Heart left ventricle (tissue), 16 donors: ENCODE measurements at places on chromosomes 2 and 18.

- no peak for DNase-seq
These were observed 130.0 kb downstream of the LPIN1 start for GRCh38 chr2:11876436-11876835.

- no peak for DNase-seq
These were observed 93.3 kb downstream of the ACTR2 start for GRCh38 chr2:65320946-65321345.

DNA sequence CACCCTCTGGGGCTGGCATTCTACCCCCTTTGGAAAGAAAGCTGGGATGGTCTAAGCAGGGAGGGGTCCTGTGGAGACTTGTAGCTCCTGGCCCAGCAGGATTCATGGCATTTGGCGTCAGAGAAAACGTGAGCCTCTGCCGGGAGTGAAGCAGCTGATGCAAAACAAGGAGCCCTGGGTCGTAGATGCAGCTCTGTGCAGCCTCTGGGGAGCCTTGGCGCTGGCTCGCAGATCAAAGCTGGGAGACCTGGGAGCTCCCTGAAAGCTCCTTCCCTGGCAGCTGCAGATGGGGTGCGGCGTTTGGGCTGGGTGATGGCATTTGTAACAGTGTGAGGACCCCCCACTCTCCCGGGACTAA, 148.3 kb downstream of the KLHL29 start:
- no peak for DNase-seq

- no peak for DNase-seq
These were observed 281.7 kb downstream of the CCDC85A start for GRCh38 chr2:56465491-56465890.

DNA sequence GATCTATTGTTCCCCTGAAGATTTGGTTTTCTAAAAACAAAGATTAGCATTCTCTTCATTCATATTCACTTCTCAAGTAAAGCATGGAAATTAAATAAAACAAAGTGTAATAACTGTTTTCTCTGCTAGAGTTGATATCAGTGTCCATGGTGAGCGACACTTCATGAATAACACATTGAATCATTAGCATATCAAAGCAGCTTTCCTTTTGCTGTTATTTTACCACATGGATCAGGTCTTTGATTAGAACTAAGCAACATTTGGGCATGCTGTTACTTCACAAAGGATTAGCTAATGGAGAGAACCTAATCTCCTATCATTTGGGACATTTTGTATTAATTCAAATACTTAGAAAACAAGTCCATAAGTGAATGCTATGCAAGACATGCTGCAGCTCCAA, 368.8 kb upstream of the CDH19 start:
- no peak for DNase-seq

- DNase-seq, result peak; percentile 75
These were observed 64.1 kb downstream of the DTNA start for GRCh38 chr18:34773961-34774766.

- peak; percentile 49 for DNase-seq
These were observed 3.2 kb downstream of the GPR17 start for GRCh38 chr2:127649100-127649611.

DNA sequence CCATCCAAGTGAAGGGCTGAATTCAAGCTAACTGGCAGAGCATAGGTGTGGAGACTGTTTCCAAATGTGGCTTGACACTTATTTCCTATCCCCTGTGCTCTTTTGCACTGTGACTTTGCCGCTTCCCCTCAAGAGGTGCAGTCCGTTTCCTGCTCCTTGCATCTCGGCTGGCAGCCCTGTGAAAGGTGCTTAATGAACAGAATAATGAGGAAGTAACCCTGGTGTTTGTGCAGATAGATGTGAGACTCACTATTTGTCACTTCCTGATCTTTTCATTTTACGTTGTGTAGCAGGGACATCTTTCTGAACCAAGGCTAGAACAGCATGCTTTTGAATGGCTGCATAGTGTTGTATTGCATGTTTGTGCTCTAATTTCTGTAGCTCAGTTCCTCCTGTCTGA, 60.8 kb downstream of the CEP192 start:
- no peak for DNase-seq

DNA sequence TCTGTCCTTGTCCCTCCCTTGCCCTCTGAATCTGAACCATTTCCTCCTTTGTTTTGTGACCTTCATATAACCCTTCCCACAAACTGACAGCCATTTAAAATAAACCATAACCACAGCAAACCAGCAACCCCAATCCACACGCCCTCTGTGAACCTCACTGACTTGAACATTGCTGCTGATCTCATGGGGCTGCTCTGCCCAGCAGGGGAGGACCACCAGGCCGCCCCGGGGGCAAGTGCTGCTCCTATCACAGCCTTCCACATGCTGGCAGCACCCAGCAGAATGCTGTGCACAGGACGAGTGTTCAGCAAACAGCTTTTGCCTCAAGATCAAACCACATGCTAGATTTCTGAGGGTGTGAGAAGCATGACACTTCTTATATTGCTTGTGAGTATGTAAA, 73.9 kb upstream of the UXS1 start:
- no peak for DNase-seq

- no peak for DNase-seq
These were observed 537.7 kb upstream of the PKDCC start for GRCh38 chr2:41510108-41510507.

GRCh38 chr18:46134920-46135675, 30.9 kb downstream of the HAUS1 start:
- no peak for DNase-seq

- DNase-seq, result no peak
These were observed 6.9 kb downstream of the SLC4A3 start for GRCh38 chr2:219634171-219634940.

- no peak for DNase-seq
These were observed 151.3 kb upstream of the SERPINE2 start for GRCh38 chr2:224190234-224190935.

DNA sequence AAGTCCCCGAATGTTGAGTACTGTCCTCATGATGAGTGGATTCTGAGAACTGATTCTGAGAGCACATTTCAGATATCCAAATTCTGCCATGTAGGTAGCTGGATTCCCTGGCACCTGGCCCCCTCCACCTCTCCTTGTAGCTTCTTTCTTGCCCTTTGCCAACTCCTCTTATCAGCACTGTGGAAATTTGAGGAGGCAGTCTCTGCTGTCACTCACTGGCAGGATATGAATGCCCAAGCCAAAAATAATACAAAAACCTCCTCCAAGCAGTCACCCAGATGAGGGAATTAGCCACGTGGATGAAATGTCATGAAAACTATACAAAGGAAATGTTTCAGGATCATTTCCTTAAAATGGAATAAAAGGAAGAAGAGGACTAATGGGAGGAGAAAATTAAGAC, 276.8 kb downstream of the SETBP1 start:
- DNase-seq, result no peak

- DNase-seq, result no peak
These were observed 12.9 kb downstream of the IGFBP2 start for GRCh38 chr2:216646116-216646515.

DNA sequence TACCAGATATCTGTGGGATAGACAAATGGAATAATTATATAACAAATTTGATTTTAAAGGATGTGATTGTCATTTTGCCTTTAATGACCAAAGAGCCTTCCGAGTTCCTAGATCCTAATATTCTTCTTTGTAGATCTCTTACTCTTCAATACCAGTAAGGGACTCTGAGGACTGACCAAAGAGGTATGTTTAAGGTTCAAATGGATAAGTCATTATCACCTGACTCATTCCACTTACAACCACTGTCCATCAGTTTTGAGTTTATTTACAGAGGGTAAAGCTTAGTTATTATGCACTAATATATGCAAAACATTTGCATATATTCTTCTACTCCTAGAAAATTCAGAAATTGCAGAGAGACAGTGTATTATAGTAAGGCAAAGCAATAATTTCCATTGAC, 62.7 kb downstream of the CCDC148 start:
- DNase-seq, result no peak

- DNase-seq, result no peak
These were observed 167.0 kb downstream of the BCL11A start for GRCh38 chr2:60386436-60386835.

DNA sequence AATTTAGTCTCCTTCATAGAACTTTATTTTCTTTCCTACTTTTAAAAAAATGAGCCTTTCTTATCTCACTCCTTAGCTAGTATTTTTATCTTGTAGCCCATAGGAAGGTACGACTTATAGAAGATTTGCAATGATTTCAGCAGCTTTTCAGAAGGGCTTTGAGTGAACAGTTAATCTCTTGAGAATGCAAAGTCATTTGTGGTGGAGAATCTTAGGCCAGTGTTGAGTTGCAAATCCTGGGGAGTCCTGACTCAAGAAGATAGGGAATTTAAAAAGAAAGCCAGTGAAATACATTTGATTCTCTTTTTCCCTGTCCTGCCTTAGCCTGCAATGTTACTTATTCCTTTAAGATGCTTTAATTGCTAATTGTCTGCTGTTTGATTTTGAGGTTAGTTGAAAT, 33.6 kb downstream of the LYPD6 start:
- DNase-seq, result no peak

- DNase-seq, result no peak
These were observed 39.5 kb downstream of the AOX1 start for GRCh38 chr2:200625282-200625681.

GRCh38 chr2:71581026-71581425, 127.7 kb downstream of the DYSF start:
- DNase-seq, result peak; percentile 61

GRCh38 chr2:191297033-191297432, 51.8 kb downstream of the MYO1B start:
- DNase-seq, result no peak

- DNase-seq, result no peak
These were observed 10.5 kb upstream of the ARMC9 start for GRCh38 chr2:231187736-231188505.

DNA sequence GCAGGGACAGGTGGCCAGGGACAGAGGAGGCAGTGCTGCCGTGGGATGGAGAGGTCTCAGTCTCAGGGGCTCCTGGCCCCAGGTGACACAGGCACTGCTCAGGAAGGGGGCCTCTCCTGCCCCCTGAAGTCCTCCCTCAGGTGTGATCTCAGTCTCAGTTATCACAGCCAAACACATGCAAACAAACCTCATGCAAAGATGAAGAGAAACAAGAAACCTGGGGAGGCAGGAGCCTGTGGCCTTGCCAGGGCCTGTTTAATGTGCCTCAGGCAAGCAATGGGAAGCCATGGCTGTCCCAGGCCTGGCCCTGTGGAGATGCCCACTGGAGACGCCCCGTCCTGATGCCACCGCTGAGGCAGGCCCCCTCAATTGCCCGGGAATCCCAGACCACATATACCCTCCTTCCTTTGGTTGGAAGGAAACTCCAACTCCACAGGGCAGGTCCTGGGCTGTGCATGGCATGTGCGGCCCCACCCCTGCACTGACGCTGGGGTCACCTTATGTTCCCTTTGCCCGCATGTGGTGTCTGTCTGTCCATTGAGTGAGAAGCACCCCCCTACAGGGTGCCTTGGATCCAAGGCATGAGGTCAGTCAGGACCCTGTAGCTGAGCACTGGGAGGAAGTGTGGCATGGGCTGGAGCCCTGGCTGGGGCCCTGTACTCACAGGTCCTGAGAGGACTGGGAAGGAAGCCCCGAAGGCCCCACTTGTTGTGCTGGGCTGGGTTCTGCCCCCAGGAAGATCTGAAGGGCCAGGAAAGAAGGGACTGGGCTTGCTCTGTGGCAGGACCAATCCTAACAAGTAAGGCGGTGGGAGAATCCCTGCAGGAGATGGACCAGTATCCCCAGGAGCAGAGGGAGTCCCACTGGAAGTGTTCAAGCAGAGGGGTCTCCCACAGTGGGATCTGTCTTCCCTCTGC, 68.8 kb upstream of the RAB6C start:
- no peak for DNase-seq

GRCh38 chr2:239318790-239319661, 81.8 kb downstream of the HDAC4 start:
- DNase-seq, result no peak

- no peak for DNase-seq
These were observed 1.4 kb downstream of the SPATS2L start for GRCh38 chr2:200307724-200308545.

DNA sequence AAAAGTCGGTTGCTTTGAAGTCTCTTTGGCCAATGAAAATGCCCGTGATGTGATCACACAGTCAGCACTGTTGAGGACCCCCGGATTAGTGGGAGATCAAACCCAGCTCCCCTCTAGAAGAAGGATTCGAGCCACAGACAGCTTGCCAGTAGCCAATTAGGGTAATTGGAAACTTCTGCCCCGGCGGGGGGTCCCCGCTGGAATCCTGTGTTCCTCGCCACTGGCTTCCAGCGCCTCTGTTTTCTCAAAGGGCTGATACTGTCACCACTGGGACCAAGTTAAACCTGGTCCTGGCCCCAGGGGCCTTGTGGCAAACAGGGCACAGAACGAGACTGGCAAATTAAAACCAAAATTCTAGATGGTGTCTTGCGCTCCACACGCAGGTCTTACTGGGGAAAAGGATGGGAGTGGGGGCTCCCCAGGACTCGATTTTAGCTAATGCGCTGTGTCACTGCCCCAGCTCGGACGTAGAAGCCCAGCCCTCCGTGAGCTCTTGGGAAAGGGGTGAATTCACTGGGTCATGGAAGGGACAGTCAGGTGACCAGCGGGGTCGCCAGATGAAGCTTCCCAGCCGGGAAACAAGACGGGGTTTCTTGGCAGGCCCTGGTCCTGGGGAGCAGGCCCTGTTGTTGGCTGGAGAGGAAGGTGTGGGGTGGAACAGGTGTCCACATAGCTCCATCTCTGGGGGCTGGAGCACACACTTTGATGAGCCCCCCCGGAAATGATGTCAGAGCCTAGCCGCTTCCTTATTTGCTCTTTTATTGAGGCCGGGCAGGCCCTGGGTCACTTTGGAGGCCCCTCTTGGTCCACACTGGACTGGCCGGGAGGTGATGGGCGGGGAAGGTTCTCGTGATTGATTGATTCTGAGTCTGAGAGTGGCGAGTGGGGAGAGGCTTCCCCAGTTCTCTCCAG, 90.2 kb downstream of the SMAD7 start:
- peak; percentile 13 for DNase-seq
